ENCODE measurements at places on chromosomes 1 and 21. TPM values are rescaled to one million over a fixed set of nuclear protein-coding genes. Genes with fewer than 3 reads are reported as not detected.

DNA sequence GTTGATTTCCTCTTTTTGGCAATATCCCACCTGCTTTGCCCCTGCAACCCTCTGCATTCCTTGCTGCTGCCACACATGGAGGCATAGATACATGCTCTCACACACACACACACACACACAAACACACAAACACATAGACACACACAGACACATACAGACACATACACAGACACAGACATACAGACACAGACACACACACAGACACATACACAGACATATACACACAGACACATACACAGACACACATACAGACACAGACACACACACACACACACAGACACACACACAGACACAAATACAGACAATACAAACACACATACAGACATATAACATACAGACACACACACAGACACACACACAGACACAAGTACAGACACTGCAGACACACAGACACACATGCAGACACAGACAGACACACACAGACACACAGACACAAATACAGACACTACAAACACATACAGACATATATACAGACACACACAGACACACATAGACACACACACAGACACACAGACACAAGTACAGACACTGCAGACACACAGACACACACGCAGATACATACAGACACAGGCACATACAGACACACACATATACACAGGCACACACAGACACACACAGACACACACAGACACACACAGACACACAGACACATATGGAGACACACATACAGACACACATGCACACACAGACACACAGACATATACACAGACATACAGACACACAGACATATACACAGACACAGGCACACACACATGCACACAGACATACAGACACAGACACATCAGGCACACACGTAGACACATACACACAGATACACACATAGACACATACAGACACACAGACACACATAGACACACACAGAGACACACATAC lies 83.3 kb downstream of the MAP3K7CL start:
- DNase-seq: no peak

DNA sequence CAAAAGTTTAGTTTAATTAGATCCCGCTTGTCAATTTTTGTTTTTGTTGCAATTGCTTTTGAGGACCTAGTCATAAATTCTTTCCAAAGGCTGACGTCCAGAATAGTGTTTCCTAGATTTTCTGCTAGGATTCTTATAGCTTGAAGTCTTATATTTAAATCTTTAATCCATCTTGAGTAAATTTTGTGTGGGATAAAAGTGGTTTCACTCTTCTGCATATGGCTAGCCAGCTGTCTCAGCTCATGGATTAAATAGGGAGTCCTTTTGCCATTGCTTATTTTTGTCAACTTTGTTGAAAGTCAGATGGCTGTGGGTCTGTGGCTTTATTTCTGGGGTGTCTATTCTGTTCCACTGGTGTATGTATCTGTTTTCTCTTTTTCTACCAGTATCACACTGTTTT lies 801.3 kb upstream of the ADGRL4 start:
- DNase-seq: no peak

PGBD5 gene
- polyA plus RNA-seq: 1.6 TPM

CELA3B gene
- polyA plus RNA-seq: 0.21 TPM

DNA sequence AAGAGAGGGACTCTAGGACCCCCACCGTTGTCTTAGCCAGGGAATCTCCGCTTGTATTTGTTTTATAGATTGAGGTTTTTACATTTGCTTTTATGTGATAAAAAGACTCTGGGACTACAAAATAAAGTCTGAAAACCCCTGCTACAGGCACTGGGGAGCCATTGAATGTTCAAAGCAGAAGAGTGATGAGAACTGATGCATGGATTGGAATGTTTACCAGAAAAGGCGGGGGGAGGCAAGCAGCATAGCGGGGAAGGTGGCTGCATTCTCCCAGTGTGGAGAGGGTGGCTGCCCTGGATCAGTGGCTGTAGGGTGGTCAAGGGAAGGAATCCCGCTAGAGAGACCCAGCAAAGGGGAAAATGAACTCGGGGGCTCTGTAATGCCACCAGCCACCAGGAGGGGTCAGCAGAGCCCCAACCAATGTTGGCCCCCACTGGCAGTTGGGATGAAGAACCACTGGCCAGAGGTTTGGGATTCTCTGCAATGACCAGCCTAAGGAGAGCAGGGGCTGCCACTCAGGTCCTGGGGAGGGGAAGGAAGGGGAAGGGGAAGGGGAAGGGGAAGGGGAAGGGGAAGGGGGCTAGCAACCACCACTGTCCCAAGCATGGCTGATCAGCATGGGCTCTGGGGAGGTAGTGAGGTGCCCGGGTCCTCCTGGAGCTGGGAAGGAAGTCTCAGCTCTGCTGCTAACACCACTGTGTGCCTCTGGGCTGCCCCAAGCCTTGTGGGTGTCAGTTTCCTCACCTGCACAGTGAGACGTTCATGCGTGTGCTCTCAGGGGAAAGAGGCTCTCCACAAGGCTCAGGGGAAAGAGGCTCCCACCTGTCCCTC lies 19.2 kb upstream of the PEF1 start:
- DNase-seq: no peak

- no peak for DNase-seq
Observed at GRCh38 chr21:45589686-45590245, 47.5 kb upstream of the SLC19A1 start.

GRCh38 chr1:197771386-197771785 lies 3.9 kb downstream of the DENND1B start:
- DNase-seq: no peak

GRCh38 chr1:81458186-81458585 lies 342.5 kb upstream of the ADGRL2 start:
- no peak for DNase-seq

- DNase-seq: no peak
Observed at GRCh38 chr1:204406621-204407020, 5.0 kb downstream of the PPP1R15B start.

- DNase-seq: peak; percentile 32
Observed at GRCh38 chr1:166197141-166197540, 30.3 kb upstream of the FAM78B start.

PROX1 gene
- 7.8 TPM for polyA plus RNA-seq

GRCh38 chr1:66729523-66729922 lies 22.7 kb upstream of the DYNLT5 start:
- no peak for DNase-seq

SEMA4A gene
- polyA plus RNA-seq: 6.4 TPM

DNA sequence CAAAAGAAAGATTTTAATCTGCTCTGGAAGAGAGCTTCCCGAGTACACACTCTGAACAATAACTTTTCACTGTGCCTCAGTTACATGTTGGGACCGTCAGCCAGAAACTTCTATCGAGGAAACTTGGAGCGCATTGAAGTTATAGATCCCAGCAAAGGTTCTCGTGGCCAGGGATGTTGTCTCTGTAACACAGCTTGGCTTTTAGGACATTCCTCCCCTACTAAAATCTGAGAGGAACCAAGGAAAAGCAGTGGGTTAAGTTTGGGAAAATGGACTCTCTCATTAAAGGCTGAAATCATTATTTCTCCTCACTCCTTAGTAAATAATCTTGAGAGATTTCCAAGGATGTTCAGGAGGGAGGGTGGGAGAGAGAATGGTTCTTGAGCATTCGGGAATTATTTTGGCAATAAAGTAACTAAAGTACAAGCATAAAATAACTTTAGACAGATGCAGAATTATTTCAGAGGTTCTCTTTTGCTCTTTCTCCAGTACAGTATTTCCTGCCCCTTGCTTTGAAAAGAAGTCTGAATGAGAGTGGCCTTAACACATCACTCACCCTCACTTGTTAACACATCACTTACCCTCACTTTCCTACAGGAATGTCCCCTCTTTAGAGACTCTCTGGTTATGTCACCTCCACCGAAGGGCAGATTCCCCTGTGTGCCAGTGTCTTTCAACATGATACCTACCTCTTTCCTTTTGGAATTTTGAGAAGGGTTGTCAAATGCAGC lies 1.8 kb upstream of the NFIA start:
- peak; percentile 22 for DNase-seq

DNA sequence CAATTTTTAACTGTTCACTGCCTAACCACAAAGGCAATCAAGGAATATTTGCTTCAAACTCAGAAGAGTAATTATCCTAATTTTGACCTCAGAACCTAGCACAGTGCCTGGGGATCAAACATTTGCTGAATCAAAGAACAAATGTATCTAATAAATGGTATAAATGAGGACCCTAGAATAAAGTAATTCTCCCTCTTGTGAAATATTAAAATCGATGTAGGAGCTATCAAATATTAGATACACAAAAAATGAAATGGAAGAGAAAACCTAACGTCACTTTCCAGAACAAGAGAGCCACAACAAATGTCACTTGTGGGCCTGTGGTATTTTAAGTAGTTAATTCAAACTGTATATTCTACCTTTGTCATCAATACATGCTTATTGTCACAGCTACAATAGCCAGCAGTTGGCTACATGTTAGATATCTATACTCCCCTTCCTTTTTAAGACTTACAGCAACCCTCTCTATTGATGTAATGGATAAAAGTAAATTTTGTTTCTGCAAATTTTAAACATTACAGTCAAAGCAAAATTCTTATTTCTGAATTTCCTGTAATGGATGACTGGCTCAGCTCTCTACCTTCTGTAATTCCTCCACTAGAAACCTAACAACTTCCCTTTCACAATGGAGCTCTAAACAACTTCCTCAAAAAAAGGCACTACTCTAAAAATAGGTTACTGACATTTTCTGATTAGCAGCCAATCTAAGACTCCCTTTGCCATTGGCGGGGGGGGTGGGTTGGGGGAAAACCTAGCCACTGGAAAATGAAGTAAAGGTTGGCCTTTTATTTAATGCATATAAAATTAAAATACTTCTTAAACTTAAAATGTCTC lies 37.6 kb downstream of the PUM1 start:
- no peak for DNase-seq

GRCh38 chr1:235635938-235636662 lies 13.5 kb downstream of the GNG4 start:
- peak; percentile 50 for DNase-seq

GRCh38 chr1:119293797-119294196 lies 74.8 kb upstream of the HAO2 start:
- no peak for DNase-seq

HAO2 gene
- 0.91 TPM for polyA plus RNA-seq

Measured in large intestine (tissue), 12 donors.